ENCODE measurements at places on chromosomes 5 and 9.
A peak's percentile ranks its signal among the peaks of the same experiment; 100 is the strongest.

DNA sequence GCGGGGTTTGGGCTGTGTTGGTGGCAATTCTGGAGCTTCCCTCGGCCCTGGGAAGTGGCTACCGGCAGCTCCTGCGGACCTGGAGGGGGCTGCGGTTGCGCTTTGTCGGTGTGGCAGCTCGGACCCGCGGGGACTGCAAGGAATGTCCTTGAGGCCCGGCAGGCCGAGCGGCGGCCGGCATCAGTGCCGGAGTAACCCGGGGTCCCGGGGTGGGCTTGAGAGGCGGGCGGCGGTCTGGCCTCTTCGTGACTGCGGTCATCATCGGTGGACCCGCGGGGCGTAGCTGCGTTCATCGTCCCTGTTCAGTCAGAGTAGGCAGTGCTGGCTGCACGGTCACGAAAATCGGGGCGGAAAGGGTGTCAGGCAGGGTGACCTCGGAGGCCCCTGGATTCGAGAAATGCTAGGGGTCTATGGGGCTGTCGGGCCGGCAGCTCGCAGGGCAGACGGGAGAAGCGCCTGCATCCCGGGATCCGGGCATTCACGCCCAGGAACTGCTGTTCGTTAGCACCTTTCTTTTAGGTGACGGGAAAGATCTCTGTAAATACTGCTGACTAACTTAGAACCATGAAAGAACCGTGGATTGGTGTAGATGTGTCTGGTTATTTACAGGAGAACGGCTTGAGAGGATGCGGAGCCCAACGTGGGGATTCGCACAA lies 474 bp downstream of the HMGCR start:
- DNase-seq: no peak

GRCh38 chr5:59140133-59140532 lies 557.3 kb downstream of the RAB3C start:
- no peak for DNase-seq

DNA sequence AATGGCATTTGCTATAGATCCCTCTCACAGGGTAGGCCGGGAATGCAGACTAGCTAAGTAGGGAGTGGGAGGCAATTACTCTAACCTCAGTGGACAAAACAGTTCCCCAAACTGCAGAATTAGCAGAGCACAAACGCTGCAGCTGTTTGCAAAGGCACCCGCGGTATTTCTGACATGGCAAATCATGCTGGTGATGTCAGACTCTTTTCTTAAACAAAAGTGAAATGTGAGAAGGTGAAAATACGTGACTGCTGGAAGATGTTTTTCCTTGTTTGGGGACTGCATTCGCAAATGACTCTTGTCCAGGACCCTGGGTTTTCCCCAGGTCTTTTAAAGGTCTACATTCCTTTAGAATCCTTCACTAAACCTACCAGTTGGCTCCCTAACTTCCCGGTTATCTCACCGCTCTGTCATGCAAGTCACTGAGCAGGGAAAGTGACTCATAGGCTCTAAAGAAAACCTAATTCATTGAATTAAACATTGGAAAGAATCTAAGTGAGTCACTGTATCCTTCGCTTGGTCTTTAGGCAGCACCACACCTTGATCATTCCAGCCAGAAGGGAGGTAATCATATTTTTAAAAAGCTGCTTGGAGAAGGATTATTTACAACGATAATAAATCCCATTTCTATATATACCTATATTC lies 91.5 kb upstream of the DNAH5 start:
- peak; percentile 74 for DNase-seq

- DNase-seq: no peak
These were observed 627.7 kb downstream of the CCDC171 start for GRCh38 chr9:16180546-16180945.

- no peak for DNase-seq
These were observed 53.8 kb upstream of the FTMT start for GRCh38 chr5:121797681-121798518.

- DNase-seq: peak; percentile 52
These were observed at the start of gene PANK3 for GRCh38 chr5:168578538-168579487. Gene PANK3 (minus strand): TSS chr5:168579368. CDS start chr5:168579283, 85 bp downstream.

- DNase-seq: no peak
These were observed 506.1 kb downstream of the BNC2 start for GRCh38 chr9:16364347-16364746.

DNA sequence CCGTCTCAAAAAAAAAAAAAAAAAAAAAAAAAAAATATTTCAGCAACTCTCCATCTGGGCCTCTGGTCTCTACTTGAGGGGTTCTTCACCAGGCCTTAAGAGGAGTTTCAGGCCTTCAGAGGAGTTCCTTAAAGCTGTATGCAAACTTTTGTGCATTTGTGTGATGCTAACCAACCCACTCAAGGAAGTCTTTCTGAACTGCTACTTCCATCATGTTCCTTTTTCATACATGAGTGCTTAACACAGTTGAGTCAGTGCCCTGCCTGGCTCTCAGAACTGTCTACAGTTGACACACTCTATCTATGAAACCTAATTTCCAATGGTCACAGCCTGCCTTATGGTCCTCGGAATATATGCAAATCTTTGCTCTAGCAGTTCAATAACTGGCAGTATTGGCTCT lies 146.5 kb downstream of the MEF2C start:
- DNase-seq: no peak

DNA sequence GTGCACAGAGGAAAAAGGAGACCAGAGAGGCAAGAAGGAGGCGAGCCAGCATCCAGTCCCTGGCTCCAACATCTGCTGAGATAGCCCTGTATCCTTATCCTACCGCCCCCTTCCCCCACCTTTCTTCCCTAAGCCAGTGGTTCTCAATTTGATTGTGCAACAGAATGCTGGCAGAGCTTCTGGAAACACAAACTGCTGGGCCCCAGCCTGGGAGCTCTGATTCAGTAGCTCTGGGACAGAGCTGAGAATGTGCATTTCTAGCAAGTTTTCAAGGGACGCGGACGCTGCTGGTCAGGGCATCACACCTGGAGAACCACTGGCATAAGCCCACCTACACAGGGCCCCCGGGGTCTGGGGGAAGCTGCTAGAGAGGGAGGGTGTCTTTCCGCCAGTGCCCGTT lies 21.1 kb downstream of the AK8 start:
- no peak for DNase-seq

DNA sequence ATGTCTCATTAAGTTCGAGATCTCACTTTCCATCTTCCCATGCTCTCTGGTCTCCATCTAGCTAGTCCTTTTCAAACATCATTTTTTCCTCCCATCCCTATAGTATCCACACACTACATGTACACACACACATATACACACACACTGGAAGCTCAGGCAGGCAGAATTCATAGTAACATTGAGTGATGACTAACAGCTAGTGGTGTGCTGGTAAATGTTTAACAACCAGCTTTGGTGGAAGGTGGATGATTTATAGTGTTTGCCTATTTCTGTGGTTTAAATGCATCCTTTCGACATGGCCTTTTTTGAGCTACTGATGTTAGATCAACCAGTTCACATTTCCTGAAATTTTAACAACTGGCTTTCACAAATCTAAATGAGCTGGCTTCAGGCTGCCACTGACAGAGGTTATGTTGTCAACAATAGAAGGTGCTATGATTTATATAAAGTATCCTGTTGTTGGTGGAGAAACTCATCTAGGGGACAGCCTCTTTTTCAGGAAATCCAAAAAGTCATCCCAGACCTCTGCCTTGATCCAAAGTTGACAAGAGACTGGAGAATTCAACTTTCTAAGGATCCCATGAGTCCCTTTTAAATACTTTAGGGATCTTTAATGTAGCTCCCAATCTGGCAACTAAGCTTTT lies 117.8 kb downstream of the CCDC192 start:
- DNase-seq: no peak

DNA sequence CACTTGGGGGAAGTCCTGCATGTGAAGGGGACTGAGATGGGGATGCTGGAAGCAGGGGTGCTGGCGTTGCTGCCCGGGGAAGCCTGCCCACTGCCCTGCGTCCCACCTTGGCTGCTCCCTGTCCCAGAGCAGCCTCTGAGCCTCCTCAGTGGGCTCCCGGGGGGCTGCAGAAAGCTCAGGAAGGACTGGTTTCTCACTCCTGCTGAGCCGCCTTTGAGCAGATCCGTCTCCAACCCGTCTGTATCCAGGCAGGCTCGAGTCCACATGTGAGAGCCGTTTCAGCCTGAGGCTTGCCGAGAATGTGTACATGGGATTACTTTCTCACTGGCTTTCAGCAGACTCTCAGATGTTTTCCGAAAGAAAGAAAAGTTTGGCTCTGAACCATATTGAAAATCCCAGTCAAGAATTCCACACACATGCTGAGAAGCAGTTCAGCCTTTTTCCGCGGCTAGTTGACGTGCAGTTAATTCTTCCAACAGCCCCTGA lies 95.3 kb upstream of the COL5A1 start:
- no peak for DNase-seq

DNA sequence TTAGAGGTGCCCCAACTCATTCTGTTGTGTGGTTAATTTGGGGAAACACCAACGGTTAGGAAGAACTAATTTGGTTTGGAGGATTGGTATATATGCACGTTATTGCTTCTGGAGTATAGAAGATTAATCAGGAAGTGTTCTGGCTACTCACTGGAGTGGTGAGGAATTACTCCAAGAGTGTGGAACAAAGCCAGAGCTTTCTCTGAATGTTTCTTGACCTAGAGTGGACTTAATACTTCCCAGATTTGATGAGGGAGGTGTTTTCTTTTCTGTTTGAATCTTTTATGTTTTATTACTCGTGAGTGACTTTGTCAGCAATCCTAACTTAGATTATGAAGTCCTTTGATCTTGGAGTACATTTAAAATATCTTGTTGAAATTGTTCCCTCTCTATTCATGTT lies 163.7 kb downstream of the MAN2A1 start:
- DNase-seq: no peak

DNA sequence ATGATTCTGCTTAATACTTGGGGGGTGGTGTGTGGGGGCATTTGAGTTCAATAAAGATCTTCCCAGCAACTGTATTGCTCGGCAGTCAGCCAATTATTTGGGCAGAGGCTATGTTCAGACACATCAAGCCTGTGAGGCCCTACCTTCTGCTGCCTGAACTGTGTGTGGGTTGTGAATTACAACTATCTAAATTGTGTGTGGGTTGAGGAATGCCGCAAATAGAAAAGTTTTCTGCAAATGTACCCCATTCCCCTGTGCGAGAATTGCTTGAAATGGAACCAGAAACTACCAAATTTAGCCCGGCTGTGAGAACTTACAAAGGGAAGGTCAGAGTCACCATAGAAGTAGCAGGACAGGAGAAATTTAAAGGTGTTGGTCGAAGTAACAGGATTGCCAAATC lies 360.0 kb upstream of the PIK3R1 start:
- no peak for DNase-seq

GRCh38 chr5:55102348-55102747 lies at the start of gene GZMA:
Gene GZMA (plus strand): TSS chr5:55102646. CDS start chr5:55102683, 37 bp downstream.
- DNase-seq: no peak

DNA sequence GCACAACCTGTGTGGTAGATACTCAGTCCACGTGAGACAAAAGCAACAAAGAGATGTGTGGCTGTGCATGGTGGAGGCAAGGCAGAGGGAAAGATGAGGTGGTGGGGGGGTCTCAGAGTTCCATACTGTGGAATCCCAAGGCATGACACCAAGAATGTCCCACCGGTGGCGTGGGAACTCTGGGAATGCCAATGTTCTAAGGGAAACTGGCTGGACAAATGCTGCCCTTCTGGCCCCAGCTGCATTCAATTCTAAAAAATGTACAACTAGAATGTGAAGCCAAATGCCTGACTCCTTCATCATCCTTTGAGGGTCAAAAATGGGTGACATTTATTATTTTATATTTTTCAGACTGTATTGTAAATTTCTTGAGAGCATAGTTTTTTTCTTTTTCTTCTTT lies 58.2 kb upstream of the EQTN start:
- no peak for DNase-seq

DNA sequence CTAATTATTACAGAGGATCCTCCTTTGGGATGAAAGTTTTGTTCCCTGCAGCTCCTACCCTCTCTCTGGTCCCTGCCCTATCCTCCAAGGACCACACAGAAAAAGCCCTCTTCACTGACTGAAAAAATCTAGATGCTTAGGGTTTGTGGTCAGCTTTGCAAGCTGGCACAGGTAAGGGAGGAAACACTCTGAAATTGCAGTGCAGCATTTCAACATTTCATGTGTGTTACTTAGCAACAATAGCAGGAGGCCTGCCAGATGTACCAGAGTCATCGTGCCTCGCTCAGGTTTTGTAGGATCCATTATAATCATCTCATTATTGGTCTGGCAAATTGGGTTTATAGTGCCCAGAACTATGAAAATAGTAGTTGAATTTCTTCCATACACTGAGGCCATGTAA lies 109.5 kb downstream of the PALM2AKAP2 start:
- DNase-seq: no peak

- no peak for DNase-seq
These were observed 278.8 kb downstream of the IRX2 start for GRCh38 chr5:2472670-2473069.

GRCh38 chr5:124627815-124628595 lies 118.4 kb downstream of the ZNF608 start:
- no peak for DNase-seq

GRCh38 chr5:76689321-76690036 lies 26.4 kb upstream of the F2R start:
- no peak for DNase-seq

DNA sequence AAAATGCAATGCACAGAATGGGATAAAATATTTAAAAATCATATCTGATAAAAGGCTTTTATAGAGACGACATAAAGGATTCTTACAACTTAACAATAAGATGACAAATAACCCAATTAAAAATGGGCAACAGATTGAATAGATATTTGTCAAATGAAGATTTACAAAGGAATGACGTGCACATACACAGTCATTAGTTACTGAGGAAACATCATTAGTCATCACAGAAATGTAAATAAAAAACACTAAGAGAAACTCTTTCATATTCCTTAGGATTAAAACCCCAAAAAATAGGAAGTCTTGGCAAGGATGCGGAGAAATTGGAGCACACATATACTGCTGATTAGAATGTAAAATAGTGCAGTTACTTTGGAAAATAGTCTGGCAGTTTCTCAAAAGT lies 1886.0 kb upstream of the CDH6 start:
- no peak for DNase-seq

DNA sequence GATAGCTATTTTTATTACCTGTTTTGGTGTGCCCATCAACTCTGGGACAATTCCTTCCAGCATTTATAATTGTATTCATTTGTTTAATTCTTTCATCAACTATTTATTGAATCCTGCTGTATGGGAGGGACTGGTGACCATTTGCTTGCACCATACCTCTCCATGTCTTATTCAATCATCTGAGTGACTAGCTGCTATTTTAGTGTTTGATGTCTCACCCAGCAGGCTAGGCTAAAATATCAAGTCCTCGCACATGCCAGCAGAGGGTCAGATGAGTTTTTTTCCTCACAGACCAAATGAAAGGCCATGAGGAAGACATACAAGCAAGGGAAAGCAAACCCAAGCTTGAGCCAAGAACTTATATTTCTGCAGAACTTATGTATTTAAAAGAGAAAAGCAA lies 63.9 kb downstream of the CETN3 start:
- no peak for DNase-seq

- DNase-seq: no peak
These were observed 131.1 kb downstream of the ST8SIA4 start for GRCh38 chr5:100772006-100772405.

GRCh38 chr9:117706421-117707116 lies 2.4 kb downstream of the TLR4 start:
- no peak for DNase-seq

- no peak for DNase-seq
These were observed 122.3 kb upstream of the CDH10 start for GRCh38 chr5:24767086-24767485.
